GM04503 (cell line): ENCODE measurements at places on chromosomes 5 and 9.

- no peak for DNase-seq
Measured at GRCh38 chr5:126535856-126536545, 59.0 kb downstream of the ALDH7A1 start.

GRCh38 chr5:143723159-143723558 is 88.8 kb upstream of the HMHB1 start:
- no peak for DNase-seq

DNA sequence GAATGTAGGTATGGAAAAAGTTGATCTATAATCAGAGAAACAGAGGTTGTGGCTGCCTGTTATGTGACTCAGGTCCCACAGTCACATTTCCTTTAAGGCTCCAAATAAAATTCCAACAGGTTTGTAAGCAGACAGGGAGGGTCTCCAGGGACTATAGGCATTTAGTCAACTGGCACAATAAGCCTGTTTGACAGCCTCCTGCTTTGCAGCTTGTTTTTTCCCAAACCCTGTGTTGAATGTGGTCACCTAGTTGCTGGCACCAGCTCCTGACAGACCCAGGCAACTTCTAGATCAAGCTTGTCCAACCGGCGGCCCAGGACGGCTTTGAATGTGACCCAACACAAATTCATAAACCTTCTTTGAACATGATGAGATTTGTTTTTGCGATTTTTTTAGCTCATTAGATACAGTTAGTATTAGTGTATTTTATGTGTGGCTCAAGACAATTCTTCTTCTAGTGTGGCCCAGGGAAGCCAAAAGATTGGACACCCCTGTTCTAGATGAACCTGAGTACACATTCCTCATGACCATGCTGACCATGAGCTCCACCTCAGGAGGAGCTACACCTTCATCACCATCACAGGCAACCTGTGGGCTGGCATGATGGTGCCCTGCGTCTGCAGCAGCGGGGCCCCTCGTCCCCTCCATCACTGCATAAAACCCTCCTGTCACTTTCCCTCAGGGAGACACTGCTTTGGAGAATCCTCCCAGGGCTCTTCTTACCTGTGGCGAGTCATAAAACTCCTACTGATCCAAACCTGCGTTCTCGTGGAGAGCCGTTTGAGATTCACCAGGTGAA is 15.7 kb upstream of the GRHPR start:
- no peak for DNase-seq

DNA sequence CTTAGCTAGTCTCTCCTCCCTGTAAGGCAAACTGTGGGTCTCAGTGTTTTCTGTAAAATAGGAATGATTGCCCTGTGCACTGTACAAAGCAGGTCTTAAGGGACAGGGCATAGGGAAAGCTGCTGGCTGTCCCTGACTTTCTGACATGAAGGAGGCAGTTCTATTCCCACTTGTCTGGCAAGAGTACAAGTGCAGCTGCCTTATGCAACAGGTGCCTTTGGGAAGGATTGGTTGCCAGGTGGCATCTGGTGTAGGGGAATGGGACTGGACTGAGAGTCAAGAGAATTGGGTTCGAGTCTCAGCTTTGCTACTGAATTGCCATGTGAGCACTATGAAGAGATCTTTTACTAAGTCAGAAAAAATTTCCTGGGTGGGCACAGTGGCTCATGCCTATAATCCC is 10.0 kb downstream of the BSPRY start:
- DNase-seq: no peak

- no peak for DNase-seq
Measured at GRCh38 chr5:169294621-169295020, 6.3 kb downstream of the SLIT3 start.
